ENCODE measurements at places on chromosomes 12 and 14.
A peak's percentile ranks its signal among the peaks of the same experiment; 100 is the strongest.

DNA sequence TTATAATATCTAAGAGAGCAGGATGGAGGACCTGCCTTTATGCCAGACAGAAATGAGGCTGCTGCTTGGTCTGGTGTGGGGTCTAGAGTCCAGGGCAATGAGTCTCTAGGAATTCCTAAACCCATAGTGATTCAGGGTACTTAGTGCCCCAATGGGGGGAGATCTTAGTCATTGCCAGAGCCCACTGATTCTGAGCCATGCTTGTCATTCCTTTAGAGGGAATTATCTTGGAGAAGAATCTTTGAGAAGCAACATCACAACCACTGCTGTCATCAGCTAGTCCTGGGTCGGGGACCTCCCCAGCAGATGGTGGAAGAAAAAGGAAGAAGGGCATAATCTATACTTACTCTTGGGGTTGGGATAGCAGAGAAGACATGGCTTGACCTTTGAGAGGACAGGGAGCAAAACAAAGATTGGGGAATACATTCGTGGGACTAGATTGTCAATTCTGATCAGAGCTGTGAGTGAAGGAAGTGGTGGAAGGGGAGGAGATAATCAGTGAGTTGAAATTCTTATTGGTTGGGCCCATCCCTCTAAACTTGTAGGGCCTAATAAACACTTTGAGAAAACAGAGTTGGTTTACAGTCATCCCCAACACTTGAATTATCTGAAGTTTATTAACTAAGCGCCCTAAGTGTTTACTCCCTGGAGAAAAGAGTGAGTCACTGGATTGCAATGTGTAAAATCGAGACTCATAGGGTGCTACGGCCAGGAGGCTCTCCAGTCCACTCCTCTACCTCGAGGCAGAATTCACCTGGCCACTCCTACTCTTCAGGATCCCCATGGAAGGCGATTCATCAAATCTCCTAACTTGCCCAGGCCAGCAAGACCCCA is 3.0 kb upstream of the KRT3 start:
- DNase-seq: no peak

GRCh38 chr12:102510463-102510862 is 30.1 kb upstream of the IGF1 start:
- no peak for DNase-seq

DNA sequence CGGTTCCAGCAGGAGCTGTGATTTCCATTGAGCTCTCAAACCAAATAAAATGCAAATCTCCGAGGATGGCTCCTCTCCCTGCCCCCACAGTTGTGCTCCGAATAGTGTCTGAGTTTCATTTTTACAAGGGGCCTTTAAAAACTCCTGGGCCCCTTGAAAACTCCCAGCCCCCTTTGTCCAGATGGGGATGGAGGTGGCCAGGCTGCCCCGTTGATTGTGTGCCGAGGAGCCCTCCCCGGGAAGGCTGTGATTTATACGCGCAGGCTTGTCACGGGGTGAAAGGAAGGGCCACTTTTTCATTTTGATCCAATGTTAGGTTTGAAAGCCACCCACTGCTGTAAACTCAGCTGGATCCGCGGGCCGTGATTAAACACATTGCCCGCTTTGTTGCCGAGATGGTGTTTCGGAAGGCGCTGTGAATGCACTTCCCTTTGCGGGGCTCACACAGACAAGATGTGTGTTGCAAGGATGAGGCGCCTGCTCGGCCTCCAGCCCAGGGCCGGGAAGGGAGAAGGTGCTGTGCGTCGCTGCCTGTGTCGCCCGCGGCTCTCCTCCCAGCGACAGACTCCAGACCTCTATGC is 98.8 kb downstream of the TMEM132C start:
- DNase-seq: no peak

GRCh38 chr14:82067221-82067875 is 533.7 kb upstream of the SEL1L start:
- no peak for DNase-seq

GRCh38 chr14:95431199-95432143 is 85.0 kb downstream of the SYNE3 start:
- DNase-seq: peak; percentile 44

DNA sequence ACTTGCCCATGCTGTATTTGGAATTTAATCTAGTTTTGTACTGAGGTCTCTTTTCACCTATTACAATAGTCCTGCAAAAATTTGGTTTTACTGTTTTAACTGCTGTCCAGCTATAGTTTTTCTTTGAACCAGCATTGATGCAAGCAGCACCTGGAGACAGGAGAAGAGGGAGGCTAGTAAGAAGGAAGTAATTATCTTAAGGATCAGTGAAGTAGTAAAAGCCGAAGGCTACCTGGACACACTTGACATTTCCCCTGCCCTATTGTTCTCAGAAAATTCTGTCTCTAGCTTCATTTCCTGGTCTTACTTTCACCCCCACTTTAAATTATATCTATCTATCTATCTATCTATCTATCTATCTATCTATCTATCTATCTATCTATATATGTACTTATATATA is 43.5 kb upstream of the LRIG3 start:
- DNase-seq: no peak

DNA sequence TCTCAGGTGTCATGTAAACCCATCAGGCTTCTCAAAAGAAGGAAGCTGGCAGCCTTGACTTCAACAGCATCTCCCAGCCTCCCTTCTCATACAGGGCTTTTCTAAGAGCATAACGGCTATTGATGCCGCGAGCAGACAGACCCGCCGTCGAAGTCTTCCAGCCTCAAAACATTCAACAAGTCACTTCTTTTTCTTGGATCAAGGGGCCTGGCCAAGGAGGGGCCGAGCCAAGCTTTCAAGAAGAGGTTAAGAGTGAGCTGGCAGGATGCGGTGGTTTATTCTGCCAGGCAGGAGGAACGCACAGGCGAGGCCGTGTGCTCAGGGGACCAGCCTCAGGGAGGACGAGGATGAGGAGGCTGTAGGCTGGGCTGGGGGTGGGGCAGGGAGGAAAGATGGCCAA is 102.9 kb upstream of the RFLNA start:
- DNase-seq: no peak

DNA sequence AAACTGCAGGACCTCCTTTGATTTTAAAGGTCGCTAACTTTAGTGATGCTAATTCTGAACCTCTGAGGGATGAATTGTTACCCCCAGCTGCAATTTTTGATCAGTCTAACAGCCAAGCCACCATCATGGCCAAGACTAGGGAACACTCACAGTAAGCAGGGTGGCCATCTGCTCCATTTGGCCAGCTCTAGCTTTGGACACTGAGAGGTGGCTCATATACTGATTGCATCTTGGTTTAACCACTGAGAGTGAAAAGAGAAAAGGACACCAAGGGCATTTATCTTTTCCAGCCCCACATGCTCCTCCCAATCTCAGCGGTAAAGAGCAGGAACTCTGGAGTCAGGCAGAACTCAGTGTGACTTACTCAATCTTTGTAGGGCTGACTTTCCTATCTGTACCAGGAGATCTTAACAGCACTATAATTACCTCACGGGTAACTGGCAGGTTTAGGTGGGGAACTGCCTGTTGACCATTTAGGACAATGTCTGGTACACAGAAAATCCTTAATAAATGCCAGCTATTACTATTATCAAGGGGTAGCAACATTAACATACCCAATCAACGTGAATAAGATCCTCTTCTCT is 6.2 kb downstream of the LPCAT3 start:
- DNase-seq: no peak

DNA sequence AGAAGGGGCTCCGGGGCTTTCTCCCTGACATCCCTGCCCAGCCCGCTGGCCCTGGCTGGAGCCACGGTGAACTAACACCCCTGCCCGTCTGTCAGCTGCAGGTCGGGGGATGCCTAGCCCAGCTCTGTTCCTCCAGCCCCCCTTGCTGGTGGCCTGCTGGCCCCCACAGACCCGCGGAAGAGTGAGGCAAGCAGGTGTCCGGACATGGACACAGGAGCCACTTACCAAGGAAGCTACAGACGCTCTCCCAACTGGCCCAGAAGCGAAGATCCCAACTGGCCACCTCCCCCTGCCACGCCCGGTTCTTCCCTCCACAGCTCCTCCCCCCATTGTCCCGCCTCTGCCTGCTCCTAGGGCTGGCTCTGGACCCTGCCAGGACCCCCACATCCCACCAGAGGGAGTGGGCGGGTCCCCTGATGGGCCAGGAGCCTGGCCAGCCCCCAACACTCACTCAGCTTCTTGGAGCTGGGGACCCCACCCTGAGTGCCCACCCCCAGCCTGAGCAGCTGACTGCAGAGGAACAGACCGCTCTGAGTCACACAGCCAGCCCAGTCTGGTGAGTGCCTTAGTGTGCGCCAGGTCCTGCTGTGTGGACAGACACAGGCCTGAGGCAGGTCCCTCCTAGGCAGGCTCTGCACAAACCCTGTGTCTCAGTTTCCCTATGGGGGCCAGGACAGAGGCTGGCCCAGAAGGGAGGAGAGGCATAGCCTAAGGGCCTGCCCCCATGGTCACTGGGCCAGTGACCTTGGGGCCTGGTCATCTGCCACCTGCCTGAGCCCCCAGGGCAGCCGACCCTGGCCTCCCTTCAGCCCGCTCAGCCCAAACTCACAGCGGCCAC is 7.7 kb downstream of the AHNAK2 start:
- no peak for DNase-seq

DNA sequence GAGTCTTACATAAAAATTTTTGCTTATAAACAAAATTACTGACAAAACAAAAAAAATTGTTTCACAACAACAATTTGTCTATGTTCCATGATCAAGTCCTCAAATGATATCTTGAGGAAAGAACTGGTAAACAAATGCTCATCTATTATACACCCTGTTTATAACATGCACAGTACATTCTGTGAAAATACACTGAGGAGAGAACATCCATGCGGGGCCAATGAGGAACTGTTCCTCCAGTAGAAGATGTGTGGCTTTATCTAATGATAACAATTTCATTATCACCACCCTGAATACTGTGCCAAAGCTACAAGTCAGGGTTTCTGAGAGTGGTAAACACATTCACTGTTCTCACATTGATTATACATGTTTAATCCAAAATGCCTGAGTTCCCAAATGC is 10.8 kb downstream of the MLH3 start:
- DNase-seq: no peak

DNA sequence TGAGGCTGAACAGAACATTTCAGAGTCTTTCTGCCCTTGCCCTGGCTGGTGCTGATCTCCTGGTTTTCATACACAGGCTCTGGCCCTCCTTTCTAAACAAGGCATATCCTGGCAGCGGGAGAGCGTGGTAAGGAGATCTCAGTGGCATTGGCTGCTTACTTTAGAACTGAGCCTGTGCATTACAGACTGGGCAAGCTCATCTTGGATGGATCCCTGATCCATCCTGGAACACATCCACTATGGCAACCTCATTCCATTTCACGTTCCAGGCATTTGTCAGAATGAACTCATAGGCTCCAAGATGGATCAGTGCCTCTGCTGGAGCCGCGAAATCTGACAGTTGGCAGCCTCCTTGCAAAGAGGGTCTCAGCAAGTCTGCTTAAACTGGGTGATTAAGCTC is 224.5 kb upstream of the PELI2 start:
- no peak for DNase-seq

GRCh38 chr12:129034558-129035289 is 181.4 kb downstream of the GLT1D1 start:
- no peak for DNase-seq

DNA sequence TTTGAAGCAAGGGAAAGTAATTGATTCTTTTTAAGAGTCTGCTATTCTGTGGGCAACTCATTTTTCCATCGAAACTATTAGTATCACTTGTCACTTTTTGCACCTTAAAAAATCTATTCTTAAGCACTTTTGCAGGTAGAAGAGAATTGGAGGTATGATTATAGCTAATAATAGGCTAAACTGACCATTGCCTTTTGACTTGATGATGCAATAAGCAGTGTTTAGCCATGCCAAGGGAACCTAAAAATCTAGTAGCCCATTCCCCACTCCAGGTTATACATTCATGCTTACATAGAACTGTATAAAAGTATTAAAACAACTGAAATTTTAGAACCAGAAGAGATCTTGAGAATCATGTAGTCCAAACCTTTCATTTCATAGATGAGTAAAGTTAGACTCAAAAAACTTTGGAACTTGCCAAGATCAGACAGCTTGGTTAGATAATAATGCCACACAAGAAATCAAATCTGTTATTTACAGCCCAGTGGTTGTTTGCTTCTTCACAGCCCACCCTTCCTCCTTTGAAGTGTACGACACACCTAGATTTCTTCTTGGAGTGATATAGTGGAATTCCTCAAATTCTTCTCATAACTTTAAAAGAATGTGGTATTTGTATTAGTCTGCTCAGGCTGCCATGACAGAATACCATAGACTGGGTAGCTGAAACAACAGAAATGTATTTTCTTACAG is 21.7 kb upstream of the GARIN2 start:
- DNase-seq: no peak

DNA sequence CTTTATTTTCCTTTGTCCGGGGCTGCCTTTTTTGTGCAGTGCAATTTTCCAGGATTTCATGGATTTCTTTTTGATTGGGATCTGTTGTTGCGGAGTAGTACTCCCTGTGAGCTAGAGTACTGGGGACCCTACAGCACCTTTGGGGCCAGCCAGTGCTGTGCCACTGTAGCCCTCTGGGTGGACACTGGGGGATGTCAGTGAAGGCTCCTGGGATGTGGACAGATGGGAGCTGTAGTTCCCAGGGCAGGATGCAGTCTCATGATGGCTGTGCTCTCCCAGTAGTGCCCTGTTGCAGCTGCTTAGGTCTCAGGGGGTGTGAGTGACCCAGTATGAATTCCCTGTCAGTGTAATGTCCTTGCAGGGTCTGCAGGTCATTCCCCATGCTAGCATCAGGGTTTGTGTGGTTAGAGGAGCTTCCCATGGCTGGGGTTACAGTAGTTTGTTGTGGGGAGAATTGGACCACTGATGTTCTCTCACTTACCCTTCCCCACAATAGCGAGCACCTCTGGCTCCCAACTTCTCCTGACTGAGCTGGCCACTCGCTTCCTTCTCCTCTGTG is 72.2 kb downstream of the BRMS1L start:
- no peak for DNase-seq

GRCh38 chr12:88325816-88326189 is 183.7 kb downstream of the TMTC3 start:
- DNase-seq: no peak

GRCh38 chr12:49917788-49918173 is 14.1 kb upstream of the FAIM2 start:
- no peak for DNase-seq

- DNase-seq: no peak
These were observed 2.8 kb upstream of the CLEC9A start for GRCh38 chr12:10027721-10028120.

DNA sequence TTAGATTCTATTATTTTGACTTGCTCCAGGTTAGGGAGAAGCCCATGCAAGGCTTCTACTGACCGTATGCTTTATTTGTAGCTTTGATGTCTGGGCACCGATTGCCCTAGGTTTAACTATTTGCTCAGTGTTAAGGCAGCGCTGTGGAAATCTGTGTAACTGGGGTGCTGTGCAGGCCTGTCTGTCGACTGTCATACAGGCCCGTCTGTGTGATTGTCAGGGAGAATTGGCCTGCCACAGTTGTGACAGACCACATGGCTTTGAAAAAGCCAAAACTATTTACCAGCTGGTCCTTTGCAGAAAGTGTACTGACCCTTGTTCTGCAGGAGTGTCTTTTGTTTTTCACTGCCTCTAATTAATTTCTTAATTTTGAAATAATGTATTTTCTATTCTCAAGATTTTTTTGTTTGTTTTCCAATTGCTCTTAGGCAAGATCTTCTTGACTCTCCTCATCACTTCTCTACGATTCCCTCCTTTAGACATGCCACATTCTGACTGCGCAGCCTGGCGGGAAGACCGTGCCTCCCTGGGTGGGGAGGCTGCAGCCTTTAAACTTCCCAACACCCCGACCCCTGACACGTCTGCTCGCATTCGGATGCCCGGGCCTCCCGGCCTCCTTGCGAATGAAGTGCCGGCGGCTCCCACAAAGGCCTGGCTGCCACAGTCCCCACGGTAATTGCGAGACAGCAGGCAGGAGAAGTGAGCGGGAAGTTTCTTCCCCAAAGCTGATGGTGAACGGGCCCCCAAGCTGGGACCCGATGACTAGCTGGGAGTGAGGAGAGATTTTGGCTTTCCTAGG is 99.0 kb upstream of the EVL start:
- no peak for DNase-seq

All from NAMALWA (cell line).